Activated T-helper 1 cell treated with anti-CD3 and anti-CD28 coated beads, Interleukin-2, amount 50 U/mL, for 16 hours (primary cell): ENCODE measurements at places on chromosomes 1 and 21.

DNA sequence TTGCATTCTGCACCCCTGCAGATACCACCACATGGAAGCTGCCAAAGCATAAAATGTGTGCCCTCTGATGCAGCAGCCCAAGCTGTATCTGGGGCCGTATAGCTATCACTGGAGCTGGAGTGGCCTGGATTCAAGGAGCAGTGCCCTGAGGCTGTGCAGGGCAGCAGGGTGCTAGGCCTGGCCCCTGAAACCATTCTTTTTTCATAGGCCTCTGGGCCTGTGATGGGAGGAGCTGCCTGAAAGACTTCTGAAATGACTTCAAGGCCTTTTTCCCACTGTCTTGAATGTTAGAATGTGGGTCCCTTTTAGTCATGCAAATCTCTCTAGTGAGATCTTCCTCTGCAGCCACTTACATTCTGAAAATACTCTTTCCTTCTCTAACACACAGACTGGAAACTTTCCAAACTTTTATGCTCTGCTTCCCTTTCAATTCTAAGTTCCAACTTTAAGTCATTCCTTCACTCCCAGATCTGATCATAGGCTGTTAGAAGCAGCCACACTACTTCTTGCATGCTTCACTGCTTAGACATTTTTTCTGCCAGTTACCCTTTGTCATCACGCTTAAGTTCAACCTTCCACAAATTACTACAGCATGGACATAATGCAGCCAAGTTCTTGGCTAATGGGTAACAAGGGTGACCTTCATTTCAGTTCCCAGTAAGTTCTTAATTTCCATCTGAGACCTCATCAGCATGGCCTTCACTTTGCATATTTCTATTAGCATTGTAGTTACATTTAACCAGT lies 42.4 kb downstream of the DRAM2 start:
- no peak for DNase-seq

- no peak for DNase-seq
Measured at GRCh38 chr1:56646611-56647010, 1.5 kb downstream of the PRKAA2 start.

- no peak for DNase-seq
Measured at GRCh38 chr1:243740255-243740999, 109.6 kb downstream of the AKT3 start.

DNA sequence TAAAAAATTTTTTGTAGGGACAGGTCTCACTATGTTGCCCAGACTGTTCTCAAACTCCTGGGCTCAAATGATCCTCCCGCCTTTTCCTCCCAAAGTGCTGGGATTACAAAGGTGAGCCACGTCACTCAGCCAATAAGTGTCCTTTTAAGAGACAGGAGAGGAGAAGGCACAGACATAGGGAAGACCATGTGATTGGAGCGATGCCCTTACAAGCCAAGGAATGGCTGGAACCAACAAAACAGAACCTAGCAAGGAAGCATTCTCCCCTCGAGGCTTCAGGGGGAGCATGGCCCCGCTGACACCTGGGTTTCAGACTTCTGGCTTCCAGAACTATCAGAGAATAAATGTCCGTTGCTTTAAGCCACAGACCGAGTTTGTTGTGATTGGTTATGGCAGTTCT lies 37.0 kb downstream of the NDUFS5 start:
- no peak for DNase-seq

DNA sequence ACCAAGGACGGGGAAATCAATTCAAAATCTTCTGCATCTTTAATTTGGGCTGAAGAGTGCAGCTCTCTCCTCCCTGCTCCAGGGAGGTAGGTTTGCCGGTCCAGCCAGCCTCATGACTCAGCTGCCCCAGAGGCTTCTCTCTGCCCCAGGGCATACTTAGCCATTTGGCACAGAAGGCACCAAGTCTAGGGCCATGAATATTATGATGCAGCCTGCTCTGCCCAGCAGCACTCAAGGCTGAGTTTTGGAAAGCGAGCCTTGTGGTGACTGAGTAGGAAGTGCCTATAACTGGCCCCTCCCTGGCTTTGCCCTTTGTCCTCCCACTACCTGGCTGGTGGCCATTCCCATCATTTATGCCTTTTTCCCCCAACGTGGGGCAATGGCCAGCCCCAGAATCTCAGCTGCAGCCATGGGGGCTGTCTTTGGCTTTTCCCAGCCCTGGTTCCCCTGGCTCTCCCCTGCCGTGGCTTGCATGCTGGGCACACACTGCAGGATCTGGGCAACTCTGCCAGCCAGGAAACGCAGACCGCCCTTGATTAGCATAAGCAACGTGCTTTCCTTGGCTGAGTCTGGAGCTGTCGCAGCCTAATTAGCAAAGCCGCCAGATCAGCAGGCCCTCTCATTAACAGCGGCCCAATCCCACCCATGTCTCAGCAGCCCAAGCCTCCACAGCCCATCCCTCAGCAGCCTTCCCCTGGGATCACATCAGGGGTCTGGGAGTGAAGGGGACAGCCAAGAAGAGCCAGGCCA lies 258.6 kb upstream of the TMEM51 start:
- DNase-seq: no peak

- DNase-seq: no peak
Measured at GRCh38 chr1:208604295-208604694, 360.1 kb upstream of the PLXNA2 start.

GRCh38 chr1:36876990-36877389 lies 157.3 kb downstream of the GRIK3 start:
- DNase-seq: no peak

DNA sequence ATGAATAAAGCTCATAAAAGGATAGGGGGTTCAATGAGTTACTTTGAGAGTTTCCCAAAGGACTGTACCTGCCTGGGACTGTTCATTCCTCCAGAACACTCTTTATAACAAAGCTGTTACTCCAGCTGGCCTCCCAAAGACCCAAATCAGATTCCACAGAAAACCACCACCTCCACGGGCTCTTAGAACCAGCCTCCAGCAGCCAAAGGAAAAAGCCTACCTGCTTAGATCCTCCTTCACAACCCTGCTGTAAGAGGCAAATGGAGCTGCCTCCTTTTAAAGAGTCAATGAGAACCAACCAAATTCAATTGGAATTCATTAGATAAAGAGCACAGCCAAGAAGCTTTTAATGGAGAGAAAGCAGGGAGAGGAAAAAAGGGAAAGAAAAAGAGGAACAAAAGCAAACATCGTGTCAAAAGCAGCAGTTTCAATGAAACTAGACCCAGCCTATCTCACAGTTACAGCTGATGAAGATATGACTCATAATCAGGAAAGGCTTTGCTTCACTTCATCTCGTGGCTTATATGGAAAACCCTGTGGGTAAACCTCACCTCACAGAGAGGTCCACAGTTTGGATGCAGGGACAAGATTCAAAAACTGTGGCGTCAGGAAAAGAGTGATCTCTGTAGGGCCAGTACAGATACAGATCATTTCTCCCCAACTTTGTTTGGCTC lies 27.8 kb upstream of the FMO4 start:
- no peak for DNase-seq

DNA sequence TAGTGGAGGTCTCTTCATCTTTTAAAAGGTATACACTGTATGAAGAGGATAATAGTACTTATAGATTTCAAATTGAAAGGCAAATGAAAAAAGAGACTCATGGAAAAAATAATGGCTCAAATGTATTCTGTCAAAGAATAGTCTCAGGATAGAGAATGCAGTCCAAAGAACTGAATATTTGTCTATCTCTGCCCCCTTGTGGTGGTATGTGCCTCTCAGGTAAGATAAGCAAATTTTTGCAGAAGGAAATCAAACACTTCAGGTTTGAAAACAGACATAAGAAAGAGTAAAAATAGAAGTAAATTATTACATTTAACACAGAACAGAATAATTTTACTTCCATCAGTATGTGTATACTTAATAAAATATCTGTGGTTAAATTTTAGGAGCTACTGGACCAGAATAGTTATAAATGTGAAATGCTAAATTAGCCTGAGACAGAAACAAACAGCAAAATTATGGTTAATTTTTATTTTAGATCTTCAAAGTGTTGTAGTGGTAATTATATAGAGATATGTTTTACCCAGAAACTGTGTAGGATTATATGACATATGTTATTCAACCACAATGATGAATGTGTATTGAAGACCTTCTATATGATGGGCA lies 164.4 kb upstream of the PALMD start:
- DNase-seq: no peak

DNA sequence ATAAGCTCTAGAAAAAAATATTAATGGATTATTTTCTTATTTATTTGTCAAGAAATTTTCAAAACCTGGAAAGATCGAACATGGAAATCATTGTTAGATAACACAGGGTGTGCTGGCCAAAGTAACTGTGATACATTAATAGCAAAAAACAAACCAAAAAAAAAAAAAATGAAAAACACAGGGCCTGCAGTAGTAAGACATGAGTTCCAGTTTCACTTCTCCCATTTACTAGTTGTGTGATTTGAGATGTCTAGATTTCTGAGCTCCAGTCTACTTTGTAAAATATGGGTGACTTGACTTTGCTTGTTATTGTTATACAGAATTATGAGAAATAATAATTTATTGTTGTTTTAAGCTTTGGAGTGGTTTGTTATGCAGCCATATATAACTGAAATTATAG lies 13.6 kb downstream of the FAM177B start:
- no peak for DNase-seq

- DNase-seq: no peak
Measured at GRCh38 chr1:25996966-25997827, 666 bp downstream of the PAFAH2 start.

DNA sequence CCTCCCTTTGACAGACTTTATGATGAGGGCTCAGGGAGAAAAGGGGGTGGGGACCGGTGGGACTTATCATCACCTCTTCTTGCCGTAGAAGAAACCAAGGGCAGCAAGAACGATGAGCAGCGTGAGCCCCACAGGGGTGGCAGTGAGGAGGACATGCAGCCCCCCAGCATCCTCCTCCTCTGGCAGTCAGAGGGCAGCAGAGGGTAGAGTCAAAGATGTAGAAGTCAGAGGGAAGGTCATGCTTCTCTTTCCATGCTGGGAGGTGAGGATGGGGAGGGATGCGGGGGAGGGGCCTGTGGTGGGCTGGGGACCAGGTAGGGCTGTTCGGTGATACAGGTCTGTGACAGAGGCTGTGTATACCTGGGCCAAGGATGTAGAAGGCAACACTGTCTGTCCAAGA lies 14.8 kb downstream of the INSRR start:
- no peak for DNase-seq

GRCh38 chr1:18597160-18598042 lies 33.2 kb upstream of the PAX7 start:
- DNase-seq: peak; percentile 24

DNA sequence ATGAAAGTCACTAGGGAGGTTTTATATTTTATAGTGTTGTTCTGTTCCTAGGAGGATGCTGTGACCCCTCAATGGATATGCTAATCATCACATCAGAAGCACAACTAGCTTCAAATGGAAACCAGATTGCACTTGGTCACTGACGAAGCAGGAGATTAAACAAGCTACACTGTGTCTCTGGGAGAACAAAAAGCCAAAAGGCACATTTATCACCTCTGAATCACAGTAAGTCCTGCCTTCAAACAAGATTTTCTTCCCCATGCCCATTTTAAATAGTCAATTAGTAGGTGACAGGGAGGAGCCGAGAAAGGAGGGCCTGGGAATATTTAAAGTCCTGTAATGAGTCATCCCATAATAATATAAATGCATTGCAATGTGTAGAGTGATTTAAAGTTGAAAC lies 38.1 kb downstream of the RGS2 start:
- DNase-seq: no peak
